ENCODE measurements at places on chromosomes 13 and 19.

DNA sequence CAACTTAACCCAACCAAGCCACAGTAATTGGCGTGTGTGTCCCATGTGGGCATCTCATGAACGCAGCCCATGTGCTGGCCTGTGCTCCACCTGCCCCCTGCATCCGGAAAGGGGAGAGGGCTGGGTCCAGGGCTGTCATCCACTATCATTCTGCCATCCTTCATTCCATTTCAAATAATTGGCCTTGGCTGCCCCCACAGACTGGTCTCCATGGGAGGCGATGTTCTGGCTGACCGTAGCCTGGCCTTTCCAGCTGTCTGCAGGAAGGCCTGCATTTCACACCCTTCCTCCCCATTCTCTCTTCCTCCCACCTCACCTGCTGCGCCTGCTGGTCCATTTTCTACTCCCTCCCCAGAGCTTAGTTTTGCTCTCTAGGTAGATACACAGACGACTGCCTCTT, 442.8 kb downstream of the COG6 start:
- DNase-seq: no peak

- DNase-seq: no peak
These were observed 3.1 kb downstream of the MAST3 start for GRCh38 chr19:18100710-18101109.

GRCh38 chr13:26041444-26041843, 10.4 kb downstream of the SHISA2 start:
- DNase-seq: no peak

DNA sequence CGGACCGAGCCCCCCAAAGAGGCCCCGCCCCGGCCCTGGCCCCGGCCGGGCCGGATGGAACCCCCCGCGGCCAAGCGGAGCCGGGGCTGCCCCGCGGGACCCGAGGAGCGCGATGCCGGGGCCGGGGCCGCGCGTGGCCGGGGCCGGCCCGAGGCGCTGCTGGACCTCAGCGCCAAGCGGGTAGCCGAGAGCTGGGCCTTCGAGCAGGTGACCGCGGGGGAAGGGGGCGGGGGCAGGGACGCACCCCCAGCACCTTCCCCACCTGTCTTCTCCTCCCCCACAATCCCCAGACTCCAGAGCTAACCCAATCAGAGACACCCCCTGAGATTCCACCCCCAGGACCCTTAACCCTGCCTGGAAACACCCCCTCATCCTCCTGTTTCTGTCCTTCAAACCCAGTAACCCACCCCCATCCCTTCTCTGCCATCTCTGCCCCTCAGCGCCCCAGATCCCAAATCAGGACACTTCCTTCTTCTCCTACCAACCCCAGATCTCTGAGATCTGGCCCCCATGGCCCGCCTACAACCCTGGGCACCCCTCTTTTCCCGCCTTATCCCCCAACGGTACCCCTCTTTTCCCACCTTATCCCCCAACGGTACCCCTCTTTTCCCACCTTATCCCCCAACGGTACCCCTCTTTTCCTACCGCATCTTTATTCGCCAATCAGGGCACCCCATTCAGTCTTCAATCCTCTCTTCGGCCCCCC, 505 bp downstream of the ZSWIM4 start:
- DNase-seq: no peak

GRCh38 chr19:31784671-31785101, 435.4 kb upstream of the TSHZ3 start:
- DNase-seq: no peak

DNA sequence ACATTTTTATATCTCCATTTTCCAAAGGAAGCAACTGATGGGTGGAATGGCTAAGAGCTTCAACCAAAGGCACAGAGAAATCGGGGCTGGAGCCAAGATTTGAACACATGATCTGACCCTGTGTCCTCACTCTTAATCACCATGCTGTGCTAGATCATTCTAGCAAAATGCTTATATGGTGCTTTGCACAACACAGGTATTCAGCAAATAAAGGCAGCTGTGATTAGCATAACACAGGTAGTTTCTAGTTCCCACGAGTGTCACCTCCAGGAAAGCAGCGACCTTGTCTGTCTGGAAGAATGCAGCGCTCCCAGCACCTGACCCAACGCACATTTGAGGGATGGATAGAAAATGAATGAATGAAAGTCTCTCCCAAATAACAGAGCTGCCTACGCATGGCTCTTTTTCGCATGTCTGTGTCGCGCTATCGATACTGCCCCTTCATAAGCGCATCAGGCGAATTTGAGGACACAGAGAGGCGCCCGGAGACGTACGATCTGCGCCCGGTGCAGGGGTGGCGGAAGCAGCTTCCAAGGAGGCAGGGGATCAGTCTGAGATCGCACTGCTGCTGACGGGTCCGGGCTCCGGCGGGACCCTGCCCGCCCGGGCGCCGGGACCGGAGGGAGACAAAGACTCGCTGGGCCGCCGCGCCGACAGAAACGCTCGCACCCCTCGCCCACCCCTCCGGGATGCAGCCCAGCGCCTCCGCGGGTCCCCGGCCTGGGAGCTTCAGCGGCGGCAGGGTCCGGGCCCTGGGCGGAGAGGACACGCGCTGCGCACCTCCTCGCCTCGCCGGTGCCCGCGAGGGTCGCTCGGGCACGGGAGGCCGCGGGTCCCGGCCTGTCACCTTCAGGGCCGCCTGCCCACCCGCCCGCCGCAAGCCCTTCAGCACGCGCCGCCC, 609 bp downstream of the EPS15L1 start:
- DNase-seq: peak; percentile 29

GRCh38 chr13:45447050-45447661, 17.6 kb upstream of the COG3 start:
- DNase-seq: no peak

- DNase-seq: no peak
These were observed 1.3 kb upstream of the SHANK1 start for GRCh38 chr19:50720921-50721381.

- DNase-seq: no peak
These were observed 15.1 kb upstream of the TRPC4 start for GRCh38 chr13:37884674-37885073.

DNA sequence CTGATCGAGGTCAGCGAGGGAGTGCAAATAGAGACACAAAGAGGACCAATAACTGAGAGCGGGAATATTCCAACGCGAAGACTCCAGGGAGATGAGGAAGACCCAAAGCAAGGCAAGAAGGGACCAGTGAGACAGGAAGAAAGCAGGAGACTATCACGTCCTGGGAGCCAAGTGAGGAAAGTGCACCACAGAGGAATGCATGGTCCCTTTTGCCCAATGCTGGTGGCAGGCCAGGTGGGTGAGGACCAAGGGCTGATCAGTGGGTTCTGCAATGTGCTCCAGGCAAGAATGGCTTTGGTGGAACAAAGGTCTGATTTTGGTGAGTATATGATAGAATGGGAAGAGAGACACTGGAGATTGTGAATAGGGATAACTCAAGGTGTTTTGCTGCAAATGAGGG, 25.4 kb downstream of the CHST8 start:
- no peak for DNase-seq

GRCh38 chr19:9498183-9498902, at the start of gene ZNF560:
Gene ZNF560, minus strand, starts transcription at chr19:9498616. Its CDS starts 23,303 bp downstream, at chr19:9475313.
- peak; percentile 1 for DNase-seq
